Panc1 (cell line): ENCODE measurements at places on chromosomes 4 and X. TPM values are rescaled to one million over a fixed set of nuclear protein-coding genes. Genes with fewer than 3 reads are reported as not detected.

DNA sequence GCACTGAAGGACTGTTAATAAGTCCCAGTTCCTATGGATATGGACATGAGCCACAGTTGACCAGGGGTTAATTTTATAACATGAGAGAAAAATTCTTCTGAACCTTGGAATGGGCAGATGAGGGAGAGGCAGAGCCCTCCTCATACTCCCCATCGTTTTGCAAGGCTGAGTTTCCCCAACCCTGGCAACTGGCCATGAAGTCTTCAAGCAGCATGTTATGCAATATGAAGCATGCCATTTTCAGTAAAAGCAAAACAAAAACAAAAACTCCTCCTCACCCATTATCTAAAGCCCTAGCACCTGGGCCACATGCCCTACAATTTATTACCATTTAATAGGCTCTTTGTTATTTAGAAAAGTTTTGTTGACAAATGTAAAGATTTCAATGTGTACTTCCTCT, 64.5 kb downstream of the GPC4 start:
- no peak for DNase-seq

DNA sequence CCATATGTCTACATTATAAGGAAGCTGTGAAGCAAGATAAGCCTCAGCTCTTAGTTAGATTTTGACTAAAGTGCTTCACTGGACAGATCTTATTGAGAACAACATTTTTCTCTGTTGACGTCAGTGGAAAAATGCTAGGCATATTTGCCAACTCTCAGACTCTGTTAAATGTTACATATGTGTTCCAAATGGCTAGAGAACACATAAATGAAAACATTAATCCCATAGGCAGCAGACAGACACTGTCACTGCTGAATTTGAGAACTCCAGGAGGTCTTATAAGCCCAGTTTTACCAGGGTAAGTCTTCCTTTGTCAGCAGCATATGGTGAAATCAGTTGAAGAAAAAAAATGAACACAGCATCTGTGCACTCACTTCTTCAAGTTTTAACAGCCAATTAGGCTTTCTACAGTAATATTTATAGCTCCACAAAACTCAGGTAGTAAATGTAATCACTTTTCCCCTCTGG, 186.9 kb downstream of the CAMK2D start:
- no peak for DNase-seq

GRCh38 chr4:36274158-36274557, 7.3 kb upstream of the DTHD1 start:
- no peak for DNase-seq

Gene SMS
- total RNA-seq, result 172 TPM
